Liver (tissue), 10 donors: ENCODE measurements at places on chromosomes 5 and 9. TPM values are rescaled to one million over a fixed set of nuclear protein-coding genes. Genes with fewer than 3 reads are reported as not detected.
A peak's percentile ranks its signal among the peaks of the same experiment; 100 is the strongest.

Gene CCL28
- 0.37 TPM for total RNA-seq

Gene CEL
- 0.25 TPM for total RNA-seq

Gene EGFL7
- total RNA-seq = 38.5 TPM

Gene RNF180
- 1.2 TPM for total RNA-seq

Gene FAM153A
- 0.70 TPM for total RNA-seq

Gene SLC44A1
- total RNA-seq = 73.1 TPM

Gene MYORG
- total RNA-seq = 19.0 TPM

Gene TMEM252
- total RNA-seq = 0.17 TPM

Gene PCSK1
- 0.09 TPM for total RNA-seq

Gene FRMD3
- 0.61 TPM for total RNA-seq

GRCh38 chr9:130185017-130185416 is 12.8 kb downstream of the NCS1 start:
- no peak for DNase-seq

DNA sequence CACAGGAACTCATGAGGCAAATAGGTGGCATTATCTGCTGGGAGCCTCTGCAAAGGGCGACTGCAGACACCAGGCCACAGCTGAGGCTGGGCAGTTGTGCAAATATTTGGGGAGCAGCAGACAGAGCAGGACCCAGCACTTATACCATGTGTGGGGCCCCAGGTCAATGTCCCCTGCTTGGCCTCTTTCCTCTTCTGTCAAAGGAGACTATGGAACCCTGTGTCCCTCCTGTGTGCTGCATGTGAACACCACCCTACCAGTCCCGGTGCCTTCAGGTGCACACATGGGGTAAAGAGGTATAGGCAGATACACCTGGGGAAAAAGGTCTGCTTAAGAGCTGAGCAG is 50.8 kb downstream of the ROR2 start:
- DNase-seq = no peak

DNA sequence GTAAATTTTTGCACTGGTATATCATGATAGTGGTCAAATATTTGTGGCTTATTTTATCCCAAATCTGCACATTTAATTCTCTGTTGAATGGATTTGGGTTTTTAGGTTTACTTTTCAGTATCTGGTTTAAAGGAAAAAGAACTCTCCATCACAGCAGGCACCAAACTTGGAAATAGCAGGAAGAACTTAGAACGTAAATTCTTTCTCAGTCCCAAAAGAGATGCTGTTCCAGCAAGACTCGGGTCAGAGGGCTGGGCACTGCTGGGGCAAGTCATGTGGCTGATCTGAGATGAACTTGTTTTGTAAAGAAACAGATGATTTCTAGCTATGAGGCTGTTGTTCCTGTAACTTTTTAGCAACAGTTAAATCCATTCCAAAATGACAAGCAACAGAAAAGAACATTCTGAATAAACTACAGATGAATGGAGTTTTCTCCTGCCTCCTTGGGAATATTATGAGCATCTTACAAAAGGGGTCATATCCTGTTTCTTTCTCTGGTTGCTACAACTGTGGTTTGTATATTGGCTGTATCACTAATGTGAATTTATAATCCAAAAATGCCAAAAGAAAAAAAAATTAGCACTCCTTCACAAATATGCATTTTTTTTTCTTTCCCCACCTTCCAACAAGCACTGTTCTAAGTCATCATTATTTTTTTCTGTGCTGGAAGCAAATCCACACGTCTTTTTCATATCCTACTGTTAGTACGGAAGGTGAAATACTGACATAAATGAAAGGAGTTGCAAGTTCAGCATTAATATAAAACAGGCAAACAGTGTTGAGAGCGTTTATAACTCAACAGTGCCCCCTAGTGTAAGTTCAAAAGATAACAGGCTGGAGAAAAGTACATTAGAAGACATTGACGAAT is 31.1 kb downstream of the OR2K2 start:
- DNase-seq = no peak

DNA sequence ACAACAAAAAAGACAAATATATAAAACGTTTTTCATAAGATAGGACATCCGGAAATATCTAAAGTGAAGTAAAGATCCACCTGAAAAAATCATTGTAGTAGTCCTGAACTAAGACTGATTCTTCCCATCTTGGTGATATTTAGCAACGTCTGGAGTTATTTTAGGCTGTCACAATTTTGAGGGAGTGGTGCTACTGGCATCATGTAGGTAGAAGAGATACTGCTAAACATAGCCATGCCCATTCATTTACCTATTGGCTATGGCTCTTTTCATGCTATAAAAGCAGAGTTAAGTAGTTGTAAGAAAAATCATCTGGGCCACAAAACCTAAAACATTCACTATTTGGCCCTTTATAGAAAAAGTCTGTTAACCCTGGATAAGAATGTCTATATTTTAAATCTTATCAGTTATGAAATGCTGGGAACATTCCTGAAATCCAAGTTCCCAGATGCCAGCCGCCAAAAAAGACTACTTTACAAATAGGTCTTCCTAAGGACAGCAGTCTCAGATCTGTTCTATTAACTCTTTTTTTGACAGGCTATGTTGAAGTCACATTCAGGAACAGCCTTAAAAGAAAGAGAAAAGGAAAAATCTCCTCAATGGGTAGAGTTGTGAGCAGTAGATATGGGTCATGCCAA is 27.0 kb downstream of the RAPGEF6 start:
- no peak for DNase-seq

- DNase-seq = peak; percentile 74
Measured at GRCh38 chr9:97237951-97238889, 69.2 kb upstream of the CCDC180 start.

GRCh38 chr5:148457183-148457620 is 73.4 kb downstream of the FBXO38 start:
- DNase-seq = no peak

- no peak for DNase-seq
Measured at GRCh38 chr9:131391504-131391903, 2.4 kb upstream of the PRRC2B start.

GRCh38 chr5:65072850-65073249 is 304.1 kb downstream of the CWC27 start:
- no peak for DNase-seq

DNA sequence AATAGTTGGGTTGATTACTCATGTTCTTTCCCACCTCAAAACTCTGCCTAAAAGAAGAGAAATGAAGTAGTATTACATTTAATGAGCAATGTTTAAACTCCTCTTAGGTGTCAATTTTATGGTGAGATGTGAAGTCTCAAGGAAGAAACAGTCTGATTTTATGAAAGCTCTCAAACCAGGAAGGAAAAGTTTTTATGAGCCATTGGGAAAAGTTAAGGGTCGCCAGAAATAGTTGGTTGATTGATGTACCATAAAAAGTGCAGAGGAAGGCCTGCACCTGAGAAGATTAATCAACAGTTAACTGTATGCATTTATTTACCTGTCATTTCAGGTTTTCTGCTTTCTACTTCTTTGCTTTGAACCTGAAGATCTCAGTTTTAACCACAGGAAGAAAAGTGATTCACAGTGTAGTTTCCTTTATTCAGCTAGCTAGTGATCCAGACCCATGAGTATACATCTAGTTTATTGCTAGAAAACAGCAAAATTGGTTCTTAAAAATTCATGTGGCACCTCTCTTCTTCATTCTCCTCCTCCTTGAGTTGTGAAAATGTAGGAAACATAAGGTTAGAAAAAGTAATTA is 133.1 kb downstream of the CSNK1G3 start:
- DNase-seq = no peak

- no peak for DNase-seq
Measured at GRCh38 chr5:56230576-56230975, 2.6 kb downstream of the ANKRD55 start.

DNA sequence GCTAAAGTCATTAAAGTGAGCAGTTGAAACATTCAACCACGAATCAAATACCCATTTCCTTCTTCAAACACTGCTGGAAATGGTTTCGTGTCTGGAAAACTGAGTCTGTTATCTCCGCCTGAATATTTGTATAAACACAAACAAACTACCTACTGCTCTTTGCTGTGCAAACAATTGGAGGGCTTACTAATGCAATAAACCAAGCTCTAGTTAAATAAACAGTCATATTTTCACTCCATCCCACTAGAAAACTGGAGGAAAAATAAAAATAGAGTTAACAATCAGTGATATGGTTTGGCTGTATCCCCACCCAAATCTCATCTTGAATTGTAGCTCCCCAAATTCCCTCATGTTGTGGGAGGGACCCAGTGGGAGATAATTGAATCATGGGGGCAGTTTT is 397.6 kb downstream of the RASEF start:
- DNase-seq = no peak

DNA sequence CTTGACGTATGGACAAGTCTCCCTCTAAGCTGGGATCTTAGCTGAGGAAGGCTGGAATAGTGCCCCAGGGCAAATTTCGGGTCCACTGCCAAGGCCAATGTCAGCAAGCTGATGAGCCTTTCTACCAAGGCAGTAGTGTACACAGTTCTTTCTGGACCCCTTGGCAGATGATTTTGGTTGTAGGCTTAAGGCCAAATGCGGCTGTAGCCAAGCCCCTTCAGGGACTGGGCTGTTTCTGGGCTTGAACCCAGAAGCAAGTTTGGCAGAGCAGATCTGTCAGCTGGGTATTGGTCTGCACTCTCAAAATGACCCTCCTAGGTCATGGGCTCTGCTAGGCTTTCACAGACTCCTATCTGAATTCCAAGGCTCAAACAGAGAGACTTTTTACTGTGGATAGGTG is 121.6 kb downstream of the ADAMTSL1 start:
- DNase-seq = no peak

DNA sequence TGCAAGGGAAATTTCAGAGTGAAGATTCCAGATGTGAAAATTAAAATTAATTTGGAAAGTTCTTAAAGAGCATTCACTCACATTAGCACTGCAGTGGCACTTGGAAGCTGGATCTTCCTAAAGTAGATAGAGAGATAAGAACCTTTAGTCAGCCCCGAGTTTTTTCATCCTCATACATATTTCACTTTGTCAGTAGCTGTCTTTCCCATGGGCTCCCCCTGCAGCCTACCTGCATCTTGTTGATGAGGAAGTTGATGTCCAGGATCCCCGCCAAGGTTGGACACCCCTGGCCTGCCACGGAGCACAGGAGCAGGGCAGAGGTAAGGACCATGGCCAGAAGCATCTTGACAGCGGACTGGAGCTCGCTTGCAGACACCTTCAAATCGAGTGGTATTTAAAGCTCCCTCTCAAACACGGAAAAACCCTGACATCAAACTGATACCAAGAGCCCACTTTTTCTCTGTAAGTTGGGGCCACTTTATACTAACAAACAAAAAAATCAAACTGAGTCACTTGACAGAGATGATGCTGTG is at the start of gene IL9:
IL9 (minus strand) TSS at position 368 of the 533 bp plus-strand sequence; CDS start at position 343, 25 bp downstream.
- peak; percentile 17 for DNase-seq

GRCh38 chr9:27377811-27378456 is 81.0 kb upstream of the EQTN start:
- no peak for DNase-seq

GRCh38 chr5:55829956-55830355 is 21.2 kb upstream of the IL31RA start:
- no peak for DNase-seq

DNA sequence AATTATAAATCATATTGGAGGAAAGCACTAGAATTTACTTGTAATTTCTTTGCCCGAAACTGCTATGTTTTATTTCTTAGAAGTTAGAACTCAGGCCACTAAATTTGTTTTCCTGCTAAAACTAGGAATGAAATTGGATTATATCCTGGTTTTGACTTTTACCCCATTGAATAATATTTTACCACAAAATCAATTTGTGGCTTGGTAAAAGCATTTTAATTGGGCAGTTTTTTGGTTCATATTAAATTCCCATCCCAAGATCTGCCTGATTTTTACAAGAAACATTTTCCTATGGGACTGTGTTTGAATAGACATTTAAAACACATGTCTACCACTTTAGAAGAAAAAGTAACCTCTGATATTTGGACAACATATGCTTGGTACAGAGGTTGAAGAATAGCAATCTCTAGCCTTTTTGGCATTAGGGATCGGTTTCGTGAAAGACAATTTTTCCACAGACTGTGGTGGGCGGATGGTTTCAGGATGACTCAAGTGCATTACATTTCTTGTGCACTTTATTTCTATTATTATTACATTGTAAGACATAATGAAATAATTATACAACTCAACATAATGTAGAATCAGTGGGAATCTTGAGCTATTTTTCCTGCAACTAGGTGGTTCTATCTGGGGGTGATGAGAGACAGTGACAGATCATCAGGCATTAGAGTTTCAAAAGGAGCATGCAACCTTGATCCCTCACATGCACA is 565.6 kb downstream of the PRR16 start:
- DNase-seq = no peak

- no peak for DNase-seq
Measured at GRCh38 chr9:92988215-92988768, 41.0 kb downstream of the FGD3 start.

GRCh38 chr5:120091376-120091948 is 372.6 kb upstream of the PRR16 start:
- no peak for DNase-seq

- DNase-seq = no peak
Measured at GRCh38 chr9:108861464-108861863, 602 bp upstream of the ACTL7A start.

GRCh38 chr9:121445986-121446385 is 53.7 kb downstream of the GGTA1 start:
- no peak for DNase-seq

DNA sequence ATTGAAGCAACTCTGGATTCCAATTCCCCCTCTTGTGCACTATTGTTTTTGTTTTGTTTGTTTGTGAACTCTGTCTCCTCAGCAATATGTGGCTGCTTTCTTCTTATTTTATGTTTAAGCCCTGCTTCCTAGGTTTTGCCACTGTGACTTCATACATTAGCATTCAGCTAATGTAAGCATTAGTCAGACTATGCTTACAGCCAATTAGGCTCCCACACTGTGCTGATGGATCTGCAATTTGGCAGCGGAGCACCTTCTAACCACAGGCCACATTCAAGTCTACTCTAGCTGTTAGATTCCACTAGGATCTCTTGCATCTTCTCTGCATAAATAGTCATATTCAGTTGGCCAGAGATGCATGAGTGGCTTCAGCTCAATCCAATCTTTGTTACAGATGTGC is 9.6 kb upstream of the BICD2 start:
- DNase-seq = no peak

- no peak for DNase-seq
Measured at GRCh38 chr5:68839019-68839552, 254.7 kb upstream of the SLC30A5 start.

- DNase-seq = no peak
Measured at GRCh38 chr9:112757282-112757883, 6.8 kb downstream of the SNX30 start.

GRCh38 chr9:103301051-103301450 is 305.9 kb downstream of the CYLC2 start:
- no peak for DNase-seq

GRCh38 chr5:155729684-155730059 is 597.3 kb upstream of the SGCD start:
- no peak for DNase-seq

- no peak for DNase-seq
Measured at GRCh38 chr9:129336130-129336528, 158.1 kb upstream of the IER5L start.

GRCh38 chr9:37236822-37237221 is 116.4 kb downstream of the ZCCHC7 start:
- DNase-seq = no peak

DNA sequence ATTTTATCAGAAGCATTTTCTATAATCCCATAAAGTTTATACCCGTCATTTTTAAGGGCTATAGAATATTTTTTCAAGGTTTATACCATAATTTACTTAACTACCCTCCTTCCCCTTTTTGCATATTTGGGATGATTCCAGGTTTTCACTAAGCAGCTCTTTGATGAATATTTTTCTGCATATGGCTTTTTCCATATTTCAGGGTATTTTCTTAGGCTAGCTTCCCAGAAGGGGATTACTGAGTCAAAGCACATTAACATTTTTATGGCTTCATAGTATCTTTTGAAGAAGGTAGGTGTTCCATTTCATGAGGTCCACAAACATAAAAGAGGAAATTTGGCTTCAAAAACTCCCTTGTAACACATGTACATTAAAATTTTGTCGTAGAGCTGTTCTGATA is 14.6 kb upstream of the COL15A1 start:
- DNase-seq = no peak
